H1 (cell line): ENCODE measurements at places on chromosomes 7 and 10. TPM values are rescaled to one million over a fixed set of nuclear protein-coding genes. Genes with fewer than 3 reads are reported as not detected.

Gene C7orf57
- polyA plus RNA-seq: 0.08 and 0.25 TPM in 2 replicates

Gene LRIT1
- polyA plus RNA-seq: 0.03 and 0.09 TPM in 2 replicates

Gene NKX1-2
- 11.5 and 12.7 TPM in 2 replicates for polyA plus RNA-seq

Gene SSC4D
- 27.5 and 30.8 TPM in 2 replicates for polyA plus RNA-seq

Gene AKR1C8
- not detected in 2 replicates for polyA plus RNA-seq

Gene FBXO24
- 0.57 and 0.83 TPM in 2 replicates for polyA plus RNA-seq

Gene ASAH2
- polyA plus RNA-seq: 1.2 and 1.3 TPM in 2 replicates
